ENCODE measurements at places on chromosomes 5 and 9.
A peak's percentile ranks its signal among the peaks of the same experiment; 100 is the strongest.

- DNase-seq, result no peak
Measured at GRCh38 chr5:5124231-5124630, 15.9 kb upstream of the ADAMTS16 start.

DNA sequence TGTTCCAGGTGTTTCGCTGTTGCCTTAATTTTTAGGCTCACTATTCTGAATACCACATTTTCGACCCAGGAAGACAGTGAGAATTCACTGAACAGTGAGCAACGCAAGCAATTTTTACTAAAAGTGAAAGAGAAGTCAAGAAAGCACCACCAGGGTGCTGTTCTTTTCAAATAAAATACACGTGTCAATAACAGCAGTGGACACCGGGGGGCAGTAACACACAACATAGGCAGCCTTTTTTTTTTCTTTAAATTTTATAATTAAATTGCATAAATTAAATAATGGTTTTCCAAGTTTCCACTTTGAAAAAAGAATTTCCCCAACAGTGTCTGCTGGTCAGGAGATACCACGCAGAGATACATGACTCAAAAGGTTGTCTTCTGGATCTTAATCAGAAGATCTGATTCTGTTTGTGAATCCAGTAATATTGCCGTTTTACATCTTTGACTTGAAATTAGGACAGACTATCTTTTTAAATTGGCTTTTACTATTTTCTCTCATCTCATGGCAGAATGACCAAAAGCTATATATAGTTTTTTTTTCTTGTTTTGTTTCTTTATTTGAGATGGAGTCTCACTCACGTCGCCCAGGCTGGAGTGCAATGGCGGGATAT lies 47.1 kb upstream of the SH3GL2 start:
- DNase-seq, result peak; percentile 57

DNA sequence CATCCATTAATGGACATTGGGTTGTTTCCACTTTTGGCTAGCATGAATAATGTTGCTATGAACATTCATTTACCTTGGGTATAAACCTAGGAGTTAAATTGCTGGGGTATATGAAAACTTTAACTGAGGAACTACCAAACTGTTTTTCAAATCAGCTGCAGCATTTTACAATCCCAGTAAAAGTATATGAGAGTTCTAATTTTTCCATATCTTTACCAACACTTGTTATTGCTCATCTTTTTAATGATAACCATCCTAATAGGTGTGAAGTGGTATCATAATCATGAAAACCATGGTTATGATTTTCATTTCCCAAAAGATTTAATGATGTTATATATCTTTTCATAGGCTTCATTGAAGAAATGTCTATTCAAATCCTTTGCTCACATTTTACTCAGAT lies 15.5 kb upstream of the FBXO38 start:
- DNase-seq, result no peak

GRCh38 chr5:157390133-157390532 lies 69.9 kb upstream of the NIPAL4 start:
- no peak for DNase-seq

- DNase-seq, result no peak
Measured at GRCh38 chr5:37477426-37477825, 98.3 kb downstream of the WDR70 start.

GRCh38 chr5:127373858-127374491 lies 83.4 kb downstream of the MEGF10 start:
- no peak for DNase-seq

DNA sequence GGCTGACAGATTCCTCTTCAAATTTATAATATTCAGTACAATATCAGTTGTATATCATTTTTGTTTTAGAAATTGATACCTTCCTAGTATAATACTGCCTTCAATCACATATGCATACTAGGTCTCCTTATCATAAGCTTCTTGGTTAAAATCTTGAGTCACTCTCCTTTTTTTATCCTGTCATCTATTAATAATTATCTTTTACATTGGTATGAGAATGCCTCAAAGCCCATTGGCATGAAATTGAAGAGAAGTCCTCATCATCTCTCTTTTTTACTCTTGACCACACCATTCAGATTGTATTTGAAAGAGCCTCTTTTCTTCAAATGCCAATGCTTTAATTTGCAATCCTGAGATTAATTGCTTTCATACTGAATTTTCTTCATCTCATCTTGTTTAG lies 810.3 kb downstream of the BRINP1 start:
- peak; percentile 76 for DNase-seq

DNA sequence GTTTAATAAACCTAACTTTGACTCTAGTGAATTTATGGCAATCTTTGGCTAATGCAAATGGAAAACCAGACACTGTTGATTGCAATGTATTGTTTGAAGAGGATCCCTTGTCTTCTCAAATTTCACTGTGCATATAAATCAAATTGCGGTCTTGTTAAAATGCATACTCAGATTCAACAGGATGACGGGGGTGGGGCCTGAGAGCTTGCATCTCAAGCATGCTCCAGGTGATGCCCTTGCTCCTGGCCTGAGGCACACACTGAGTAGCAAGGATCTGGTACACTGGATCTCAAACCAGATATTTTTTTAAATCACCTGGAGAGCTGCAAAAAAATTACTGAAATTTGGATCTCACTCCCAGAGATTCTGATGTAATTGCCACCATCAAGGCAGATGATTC lies 463.7 kb downstream of the DNAH5 start:
- DNase-seq, result no peak

DNA sequence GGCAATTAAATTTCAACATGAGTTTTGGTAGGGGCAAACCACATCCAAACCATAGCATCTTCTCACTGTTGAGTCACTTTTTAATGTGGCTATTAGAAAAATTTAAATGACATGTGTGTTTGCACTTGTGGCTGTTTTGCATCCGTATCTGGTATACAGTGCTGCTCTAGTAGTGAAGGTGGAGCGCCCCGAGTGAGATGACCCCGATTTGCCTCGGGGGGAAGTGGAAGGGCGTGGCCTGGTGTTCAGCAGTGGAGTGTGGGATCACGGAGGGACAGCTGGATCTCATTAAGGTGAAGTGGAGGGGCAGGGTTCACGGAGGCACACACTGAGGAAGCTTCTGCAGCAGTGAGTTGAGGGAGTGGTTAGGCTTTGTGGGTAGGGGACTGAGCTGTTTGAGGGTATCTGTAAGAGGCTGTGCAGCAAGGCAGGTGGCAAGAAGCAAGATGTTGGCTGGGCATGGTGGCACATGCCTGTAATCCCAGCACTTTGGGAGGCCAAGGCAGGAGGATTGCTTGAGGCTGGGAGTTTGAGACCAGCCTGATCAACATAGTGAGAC lies 6.2 kb upstream of the GMCL2 start:
- DNase-seq, result no peak

DNA sequence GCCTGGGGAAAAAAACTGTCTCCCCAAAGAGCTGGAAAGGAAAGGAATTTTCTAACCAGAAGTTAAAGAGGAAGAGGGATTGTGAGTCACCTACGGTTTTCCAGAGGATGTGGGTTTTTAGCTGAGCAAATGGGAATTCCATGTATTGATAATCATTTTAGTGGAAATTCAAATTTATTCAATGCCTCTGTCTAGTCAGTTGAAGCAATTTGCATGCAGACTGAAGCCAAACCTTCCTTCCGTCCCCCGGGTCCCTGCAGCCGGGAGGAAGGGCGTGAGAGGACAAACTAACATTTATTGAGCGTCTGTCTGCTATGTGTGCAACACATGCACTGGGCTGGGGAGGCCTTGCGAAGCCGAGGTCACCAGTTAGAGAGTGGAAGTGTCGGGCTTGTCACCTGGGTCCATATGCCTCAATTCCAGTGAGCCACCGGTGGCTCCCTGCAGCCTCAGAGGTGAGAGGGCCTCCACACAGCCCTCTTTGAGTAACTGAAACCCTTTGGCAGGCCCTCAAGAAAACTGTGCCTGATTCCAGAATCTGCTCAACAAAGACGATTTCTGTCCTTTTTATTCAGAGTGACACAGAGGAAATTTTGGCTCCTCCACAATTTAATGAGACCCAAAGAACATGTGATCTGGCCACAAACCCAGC lies 70.3 kb downstream of the COL27A1 start:
- DNase-seq, result peak; percentile 35

- no peak for DNase-seq
Measured at GRCh38 chr9:31983895-31984294, 400.5 kb upstream of the ACO1 start.

DNA sequence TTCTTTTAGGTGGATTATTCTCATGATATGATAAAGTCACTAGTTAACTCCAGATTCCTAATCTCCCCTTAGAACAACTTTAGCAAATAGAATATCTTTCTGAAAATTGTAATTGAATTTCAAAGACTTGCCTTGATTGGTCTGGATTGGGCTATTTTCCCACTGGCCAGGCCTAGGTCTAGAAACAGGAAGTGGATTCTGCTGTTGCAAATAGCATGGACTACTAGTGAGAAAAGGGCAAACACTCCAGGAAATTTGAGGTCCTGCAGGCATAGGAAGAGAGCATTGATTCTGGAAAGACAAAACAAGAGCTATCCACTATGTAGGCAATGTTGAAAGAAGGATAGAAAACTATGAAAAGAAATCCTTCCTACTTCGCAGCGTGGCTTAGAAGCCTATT lies 113.4 kb downstream of the KCTD16 start:
- no peak for DNase-seq

GRCh38 chr5:168313596-168314204 lies 22.3 kb downstream of the WWC1 start:
- no peak for DNase-seq

DNA sequence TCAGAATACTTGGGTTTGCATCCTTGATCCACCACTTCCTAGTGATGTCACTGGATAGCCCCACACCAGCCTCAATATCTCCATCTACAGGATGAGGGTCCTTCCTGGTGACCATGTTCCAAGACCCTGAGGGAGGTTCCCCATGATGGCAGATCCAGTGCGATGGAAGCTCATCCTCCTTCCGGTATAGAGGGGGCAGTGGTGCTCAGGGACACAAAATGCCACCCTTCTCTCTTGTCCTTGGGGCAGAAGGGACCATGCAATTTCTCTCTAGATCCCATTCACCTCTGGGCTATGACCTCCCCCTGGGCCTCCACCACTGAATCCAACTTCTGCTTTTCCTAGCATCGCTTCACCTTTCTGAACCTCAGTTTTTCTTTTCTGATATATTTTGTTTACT lies 5.4 kb upstream of the SLC25A51 start:
- no peak for DNase-seq

- DNase-seq, result peak; percentile 48
Measured at GRCh38 chr5:169576181-169576598, 7.4 kb upstream of the SPDL1 start.

DNA sequence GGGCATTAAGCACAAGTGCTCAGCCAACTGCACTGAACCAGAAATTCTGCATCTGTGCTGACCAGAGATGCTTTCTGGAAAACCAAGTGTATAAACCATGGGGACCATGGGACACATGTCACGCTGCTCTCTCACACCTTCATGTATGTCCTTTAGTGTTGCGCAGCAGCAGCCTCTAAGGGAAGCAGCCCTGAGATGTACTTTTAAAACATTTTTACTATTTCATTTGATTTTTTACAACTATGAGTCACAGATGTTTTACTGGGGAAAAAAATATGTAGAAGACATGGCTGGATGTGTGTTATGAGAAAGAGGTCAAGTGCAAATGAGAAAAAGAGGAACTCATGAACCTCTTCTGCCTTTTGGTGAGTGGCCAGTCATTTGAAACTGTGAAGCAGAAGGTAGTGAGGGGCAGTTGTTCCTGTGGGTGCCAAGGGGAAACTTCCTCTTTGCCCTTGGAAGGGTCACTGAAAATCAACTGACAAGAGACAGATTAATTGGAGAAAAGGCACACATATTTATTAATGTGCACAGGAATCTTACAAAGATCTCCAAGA lies 31.4 kb upstream of the SYK start:
- DNase-seq, result no peak

DNA sequence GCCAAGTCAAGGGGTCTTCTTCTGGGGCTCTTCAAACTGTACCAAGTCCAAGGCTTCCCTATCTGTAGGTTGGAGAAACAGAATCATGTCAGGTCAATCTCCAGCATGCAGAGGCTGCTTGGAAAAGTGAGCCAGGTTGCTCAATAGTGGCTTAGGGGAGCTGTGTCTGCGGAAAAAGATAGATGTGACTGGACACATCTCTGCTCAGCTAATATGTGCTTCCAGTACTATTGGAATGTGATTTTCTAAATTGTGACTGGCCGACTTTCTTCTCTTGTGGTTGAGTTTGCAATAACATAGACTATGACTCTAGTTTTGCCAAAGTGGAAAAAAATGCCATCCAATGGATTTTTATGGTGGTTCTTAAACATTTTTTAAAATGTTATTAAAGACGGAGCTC lies 136.7 kb downstream of the BOD1 start:
- DNase-seq, result no peak

DNA sequence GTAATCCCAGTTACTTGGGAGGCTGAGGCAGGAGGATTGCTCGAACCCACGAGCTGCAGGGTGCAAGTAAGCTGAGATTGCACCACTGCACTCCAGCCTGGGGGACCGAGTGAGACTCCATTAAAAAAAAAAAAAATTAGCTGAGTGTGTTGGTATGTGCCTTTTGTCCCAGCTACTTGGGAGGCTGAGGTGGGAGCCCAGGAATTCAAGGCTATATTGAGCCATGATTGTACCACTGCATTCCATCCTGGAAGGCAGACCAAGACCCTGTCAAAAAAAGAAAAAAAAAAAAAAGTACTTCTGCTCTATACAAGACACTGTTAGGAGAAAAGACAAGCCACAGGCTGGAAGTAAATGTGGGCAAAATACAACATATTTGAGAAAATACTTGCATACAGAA lies 68.5 kb upstream of the FBXW11 start:
- no peak for DNase-seq
